ENCODE measurements at places on chromosomes 11 and 22. TPM values are rescaled to one million over a fixed set of nuclear protein-coding genes. Genes with fewer than 3 reads are reported as not detected.

FAM180B gene
- polyA plus RNA-seq: 4.0 TPM

APOL5 gene
- polyA plus RNA-seq: not detected

TRIM49 gene
- polyA plus RNA-seq: not detected

- DNase-seq: no peak
Observed at GRCh38 chr22:42799461-42800405, 57.3 kb downstream of the ARFGAP3 start.

- DNase-seq: no peak
Observed at GRCh38 chr11:124875401-124875800, 10.2 kb downstream of the ROBO3 start.

GRCh38 chr11:69587454-69588090 lies 53.4 kb upstream of the CCND1 start:
- DNase-seq: no peak

- DNase-seq: no peak
Observed at GRCh38 chr22:46136486-46137217, 13.7 kb upstream of the PPARA start.

CRYAB gene
- 45.1 TPM for polyA plus RNA-seq

GRCh38 chr11:64339754-64340408 lies at the start of gene CCDC88B:
Gene CCDC88B (plus strand): TSS chr11:64340204. CDS start chr11:64340267, 63 bp downstream.
- DNase-seq: no peak

RIMBP3B gene
- polyA plus RNA-seq: not detected

- DNase-seq: no peak
Observed at GRCh38 chr11:71386202-71386601, 62.0 kb downstream of the DHCR7 start.

SERPIND1 gene
- polyA plus RNA-seq: 3.2 TPM

- no peak for DNase-seq
Observed at GRCh38 chr11:100827934-100828661, 141.0 kb downstream of the ARHGAP42 start.

- no peak for DNase-seq
Observed at GRCh38 chr11:73186294-73186850, 31.7 kb upstream of the P2RY2 start.

DNA sequence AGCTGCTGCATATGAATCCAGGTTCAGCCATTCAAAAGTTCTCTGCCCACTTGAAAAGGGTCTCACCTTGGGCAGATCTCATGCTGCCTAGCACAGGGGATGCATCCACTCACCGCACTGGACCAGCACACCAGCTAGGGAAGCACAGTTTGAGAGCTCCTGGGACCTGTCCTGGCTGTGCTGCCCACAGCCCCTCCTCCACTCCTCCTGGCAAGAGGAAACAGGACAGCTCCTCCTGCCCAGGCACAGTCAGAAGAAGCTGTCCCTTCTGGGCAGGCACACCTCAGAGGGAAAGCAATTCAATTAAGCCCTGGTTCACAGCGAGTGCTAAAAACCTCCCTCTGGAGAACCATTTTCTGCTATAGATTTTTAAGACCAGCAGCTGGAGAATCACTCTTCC lies 146.7 kb downstream of the ST3GAL4 start:
- no peak for DNase-seq

DNA sequence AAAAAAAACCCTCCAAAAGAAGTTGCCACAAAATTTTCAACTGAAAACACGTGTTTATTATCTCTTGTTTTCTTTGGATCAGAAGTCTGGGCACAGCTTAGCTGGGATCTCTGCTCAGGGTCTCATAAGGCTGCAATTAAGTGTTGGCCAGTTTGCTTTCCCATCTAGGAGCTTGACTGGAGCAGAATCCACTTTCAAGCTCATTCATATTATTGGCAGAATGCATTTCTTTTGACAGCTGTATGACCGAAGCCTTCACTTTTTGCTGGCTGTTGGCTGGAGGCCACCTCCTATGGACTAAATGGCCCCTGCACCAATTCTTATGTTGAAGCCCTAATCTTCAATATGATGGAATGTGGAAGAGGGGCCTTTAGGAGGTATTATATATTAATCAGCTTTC lies 139.6 kb downstream of the DDX10 start:
- no peak for DNase-seq

- no peak for DNase-seq
Observed at GRCh38 chr11:29448246-29448877, 568.5 kb downstream of the KCNA4 start.

- peak; percentile 70 for DNase-seq
Observed at GRCh38 chr11:102115557-102115956, 5.3 kb downstream of the YAP1 start.

- no peak for DNase-seq
Observed at GRCh38 chr11:2929950-2930703, 907 bp upstream of the PHLDA2 start.

DNA sequence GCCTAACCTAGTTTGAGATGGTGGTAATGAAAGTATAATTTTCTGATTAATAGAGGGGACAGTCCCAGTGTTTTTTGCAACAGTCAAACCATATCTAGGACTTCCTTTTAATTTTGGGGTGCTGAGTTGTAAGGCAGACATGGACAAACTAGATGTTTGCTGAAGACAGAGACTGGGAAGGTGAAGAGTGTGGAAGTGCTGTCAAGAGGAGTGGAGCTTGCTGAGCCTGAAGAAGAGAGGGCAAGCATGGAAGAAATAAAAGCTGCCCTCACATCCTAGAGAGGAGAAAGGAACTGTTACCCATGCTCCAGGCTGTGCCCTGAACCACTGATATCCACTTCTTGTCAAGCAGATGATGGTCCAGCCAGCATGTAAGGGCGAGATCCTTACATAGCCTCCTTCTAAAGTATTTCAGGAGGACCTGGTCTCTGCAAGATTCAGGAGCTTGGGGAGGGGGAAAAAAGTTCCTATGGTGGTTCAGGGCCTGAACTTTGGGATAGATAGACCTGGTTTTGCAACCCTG lies 51.4 kb downstream of the PRR5L start:
- no peak for DNase-seq

DNA sequence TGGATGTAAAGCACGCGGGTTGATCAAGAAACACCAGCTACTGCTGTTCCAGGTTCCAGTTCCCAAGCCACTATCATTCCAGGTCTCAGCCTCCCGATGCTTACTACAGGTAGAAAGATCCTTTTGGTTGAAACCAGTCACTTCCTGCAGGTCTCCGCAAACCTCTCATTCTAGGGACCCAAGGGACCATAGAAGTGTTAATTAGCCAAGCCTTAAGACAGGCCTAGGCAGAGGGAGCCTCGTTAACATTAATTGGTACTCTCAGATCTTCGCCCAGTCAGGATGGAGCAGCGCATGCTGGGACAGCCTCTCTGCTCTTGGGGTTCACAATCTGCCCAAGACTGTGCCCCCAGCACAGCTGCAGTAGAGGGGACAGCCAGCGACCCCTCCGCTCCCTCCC lies 11.2 kb upstream of the OAF start:
- no peak for DNase-seq

DNA sequence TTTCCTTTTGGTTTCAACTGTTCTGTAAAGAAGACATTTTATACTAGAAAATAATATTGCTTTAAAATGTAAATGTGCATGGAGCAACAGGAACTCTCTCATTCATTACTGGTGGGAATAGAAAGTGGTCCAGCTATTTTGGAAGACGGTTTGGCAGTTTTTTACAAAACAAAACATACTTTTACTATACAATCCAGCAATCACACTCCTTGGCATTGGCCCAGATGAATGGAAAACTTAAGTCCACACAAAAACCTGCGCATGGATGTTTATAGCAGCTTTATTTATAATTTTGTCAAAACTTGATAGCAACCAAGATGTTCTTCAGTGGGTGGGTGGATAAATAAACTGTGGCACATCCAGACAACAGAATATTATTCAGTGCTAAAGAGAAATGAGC lies 49.9 kb upstream of the SEPTIN5 start:
- DNase-seq: no peak

- DNase-seq: no peak
Observed at GRCh38 chr11:71169313-71169712, 83.1 kb downstream of the SHANK2 start.
